ENCODE measurements at places on chromosomes 3 and 15.

DNA sequence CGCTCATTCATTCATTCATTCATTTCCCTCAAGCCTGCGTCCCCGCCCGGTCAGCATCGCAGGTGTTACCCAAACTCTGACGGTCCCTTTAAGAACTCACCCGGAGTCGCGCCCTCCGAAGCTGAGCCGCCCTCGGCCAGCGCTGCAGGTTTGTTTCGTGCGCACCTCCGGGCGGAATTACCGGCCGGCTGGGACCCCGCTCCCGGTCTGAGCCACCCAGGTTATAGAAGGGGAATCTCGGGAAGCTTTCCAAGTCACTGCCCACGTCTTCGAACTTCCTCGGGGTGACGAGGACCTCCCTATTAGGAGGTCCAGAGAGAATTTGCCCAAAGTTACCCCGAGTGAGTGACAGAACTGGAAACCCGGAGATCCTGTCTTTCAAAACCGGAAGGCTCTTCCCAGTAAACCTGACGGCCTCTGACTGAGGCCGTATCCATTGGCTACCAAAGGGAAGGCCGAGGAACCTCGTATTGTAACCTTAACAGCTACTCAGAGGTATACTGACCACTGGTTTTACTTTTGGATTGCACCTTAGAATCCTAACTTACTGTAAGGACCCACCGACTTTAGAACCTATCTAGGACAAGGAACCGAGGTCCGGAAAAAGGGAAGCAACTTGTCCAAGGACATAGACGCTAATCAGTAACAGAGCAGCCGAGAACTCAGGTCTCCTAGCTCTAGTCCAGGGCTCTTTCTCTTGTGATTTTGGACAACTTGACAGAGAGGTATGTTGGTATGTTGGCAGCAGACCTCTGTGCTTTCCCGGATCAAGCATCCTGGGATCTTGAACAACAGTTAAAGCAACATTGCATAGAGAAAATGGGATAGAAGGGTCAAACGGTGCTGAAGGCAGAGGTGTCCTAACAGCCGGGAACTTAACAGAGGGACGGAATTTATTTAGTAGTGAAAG, 788 bp upstream of the DLG1 start:
- DNase-seq = no peak

DNA sequence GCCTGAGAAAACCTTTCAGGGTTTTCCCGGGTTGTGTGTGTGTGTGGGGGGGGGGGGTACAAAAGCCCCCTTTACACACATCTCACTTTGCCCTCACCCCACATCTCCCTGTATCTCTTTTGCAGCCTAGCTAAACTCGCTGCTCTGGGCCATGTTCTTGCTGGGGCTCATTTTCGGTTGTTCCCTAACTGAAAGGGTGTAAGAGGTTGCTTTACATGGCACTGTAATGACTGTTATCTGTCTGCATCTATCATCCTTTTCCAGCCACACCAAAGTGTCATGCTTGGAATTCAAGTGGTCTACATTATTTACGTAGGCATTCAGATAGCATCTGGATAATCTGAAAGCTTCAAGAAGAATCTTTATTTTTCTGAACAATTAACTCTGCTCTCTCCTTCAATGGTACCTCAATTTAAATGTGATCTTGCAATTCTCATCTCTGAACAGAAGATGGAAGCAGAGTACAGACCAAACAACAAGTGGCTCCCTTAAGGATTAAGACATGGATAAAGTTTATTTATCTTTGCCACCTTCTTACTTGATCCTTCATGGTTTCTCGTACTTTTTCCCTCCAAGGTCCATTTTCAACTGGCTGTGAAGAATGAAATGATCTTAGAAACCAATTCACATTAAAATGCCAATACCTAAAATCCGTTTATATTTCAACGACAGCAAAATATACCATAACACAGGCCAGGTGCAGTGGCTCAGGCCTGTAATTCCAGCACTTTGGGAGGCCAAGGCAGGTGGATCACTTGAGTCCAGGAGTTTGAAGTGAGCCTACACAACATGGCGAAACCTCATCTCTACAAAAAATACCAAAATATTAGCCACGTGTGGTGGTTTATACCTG, 34.9 kb downstream of the DCLK3 start:
- DNase-seq = no peak

GRCh38 chr15:67140078-67140833, 74.9 kb downstream of the SMAD3 start:
- no peak for DNase-seq

- DNase-seq = no peak
Measured at GRCh38 chr15:68335251-68335650, 57.7 kb downstream of the FEM1B start.

DNA sequence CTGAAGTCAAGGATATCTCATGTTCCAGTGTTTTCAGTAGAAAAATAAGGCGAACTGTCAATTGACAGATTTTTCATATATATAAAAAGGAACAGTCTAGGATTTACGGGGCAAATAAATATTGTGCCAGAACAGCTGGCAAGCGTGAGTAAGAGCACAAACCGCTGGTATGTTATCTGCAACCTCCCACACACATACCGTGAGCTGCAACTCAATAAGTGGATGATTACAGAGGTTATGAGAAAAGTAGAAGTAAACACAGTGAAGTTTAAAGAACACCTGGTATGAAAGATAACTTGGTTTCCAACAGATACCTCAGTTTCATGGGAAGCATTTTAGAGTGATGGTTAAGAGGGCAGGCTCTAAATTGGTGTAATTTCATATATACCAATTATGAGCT, 733.4 kb downstream of the TUSC7 start:
- DNase-seq = no peak

GRCh38 chr15:80204231-80204630, 47.8 kb downstream of the CTXND1 start:
- no peak for DNase-seq

- DNase-seq = no peak
Measured at GRCh38 chr15:80945605-80946004, 44.0 kb downstream of the MESD start.

GRCh38 chr3:53978386-53978785, 86.7 kb upstream of the SELENOK start:
- DNase-seq = no peak

GRCh38 chr3:10238345-10239183, 9.7 kb upstream of the TATDN2 start:
- no peak for DNase-seq

DNA sequence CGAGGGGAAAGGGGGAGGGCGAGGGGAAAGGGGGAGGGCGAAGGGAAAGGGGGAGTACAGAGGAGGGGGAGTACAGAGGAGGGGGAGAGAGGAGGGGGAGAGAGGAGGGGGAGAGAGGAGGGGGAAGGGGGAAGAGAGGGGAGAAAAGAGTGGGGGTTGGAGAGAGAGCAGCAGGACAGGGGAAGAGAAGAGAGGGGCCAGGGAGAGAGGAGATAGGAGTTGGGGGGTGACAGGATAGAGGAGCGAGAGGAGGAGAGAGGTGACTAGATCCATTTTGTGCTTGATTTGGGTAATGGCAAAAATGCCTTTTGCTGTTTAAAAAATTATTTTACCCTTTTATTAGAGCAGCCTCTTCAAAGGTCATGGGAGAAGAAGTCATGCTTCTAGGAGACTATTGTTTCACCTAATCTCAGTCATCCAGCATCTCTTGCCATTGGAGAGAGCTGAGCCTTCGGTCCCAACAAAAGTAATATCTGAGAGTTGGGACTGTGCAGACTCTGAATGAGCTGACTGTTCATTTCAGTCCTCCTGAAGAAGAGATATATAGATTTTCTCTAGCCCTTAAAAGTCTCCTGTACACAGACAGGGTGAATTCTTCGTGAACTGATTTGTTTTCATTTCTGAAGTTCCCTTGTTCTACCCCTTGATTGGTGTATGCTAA, 15.1 kb upstream of the TOP2B start:
- DNase-seq = no peak

- DNase-seq = no peak
Measured at GRCh38 chr15:77506311-77507142, 85.8 kb downstream of the HMG20A start.

DNA sequence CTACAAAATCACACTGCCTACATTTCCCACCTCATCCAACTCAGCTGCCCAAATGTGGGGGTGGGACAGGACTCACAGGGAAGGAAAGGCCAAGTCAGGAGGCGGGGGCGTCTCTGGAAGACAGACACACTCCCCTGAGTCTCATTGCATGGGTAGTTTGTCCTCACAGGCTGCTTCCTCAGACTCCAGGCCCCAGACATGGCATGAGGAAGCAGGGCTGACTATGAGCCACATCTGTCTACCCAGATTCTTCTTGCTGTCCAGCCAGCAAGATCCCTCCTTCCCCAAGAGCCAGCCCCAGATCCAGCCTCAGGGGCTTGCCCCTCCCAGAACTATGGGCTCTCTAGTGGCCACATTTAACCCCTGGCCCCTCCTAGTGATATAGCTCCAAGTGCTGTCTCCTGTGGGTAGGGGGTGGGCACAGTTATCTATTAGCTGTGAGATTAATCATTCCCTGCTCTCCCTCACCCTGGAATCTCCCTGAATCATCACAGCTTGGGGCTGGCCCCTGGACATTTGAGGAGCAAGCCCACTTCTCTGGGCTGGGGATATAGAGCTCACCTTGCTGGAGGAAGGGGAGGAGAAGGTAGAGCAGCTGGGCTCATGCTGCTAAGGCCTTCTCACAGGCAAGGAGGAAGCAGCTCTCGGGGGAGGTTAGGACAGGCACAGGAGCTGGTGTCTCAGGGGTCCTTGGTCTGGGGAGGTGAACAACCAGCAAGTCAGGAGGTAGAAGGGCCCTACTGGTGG, 2.1 kb upstream of the CCDC33 start:
- DNase-seq = no peak

DNA sequence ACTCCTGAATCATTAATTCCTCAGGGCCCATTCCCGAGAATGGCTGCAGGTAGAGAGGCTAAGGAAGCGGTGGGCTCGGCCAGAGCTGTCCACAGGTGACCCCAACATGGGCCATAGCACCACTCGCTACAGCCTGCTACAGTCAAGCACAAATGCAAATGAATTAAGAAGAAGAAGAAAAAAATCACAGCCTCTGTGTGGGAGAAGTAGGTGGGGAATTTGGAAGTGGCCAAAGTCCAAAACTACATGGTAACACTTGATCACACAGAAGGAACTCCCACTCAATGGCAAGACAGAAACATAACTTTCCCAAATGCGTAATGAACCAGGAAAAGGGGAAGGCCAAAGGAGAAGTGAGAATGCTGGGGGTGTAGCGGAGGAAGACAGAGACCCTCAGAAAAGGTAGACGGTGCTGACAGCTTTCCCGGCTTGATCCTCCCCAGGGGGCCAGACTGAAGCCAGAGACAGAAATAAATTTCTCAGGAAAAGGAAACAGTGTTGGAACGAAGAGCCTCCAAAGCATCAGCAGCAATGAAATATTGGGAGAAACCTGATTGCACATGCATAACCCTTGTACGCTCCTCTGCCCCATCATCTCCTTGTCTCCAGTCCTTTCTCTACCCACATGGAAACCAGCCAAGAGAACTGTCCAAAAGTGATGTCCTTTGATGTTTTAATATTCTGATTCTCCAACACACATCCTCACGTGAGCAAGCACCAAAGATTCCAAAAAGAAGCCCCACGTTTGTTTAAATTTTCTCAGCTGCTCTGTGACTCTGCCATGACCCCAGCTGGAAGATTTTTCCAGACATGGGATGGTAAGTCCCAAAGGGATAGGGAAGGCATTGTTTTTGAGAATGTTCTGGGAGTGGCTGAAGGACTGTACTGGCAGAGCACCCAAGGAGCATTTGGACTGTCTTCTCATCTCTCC, 107.6 kb downstream of the OXNAD1 start:
- DNase-seq = no peak

- DNase-seq = no peak
Measured at GRCh38 chr3:130741946-130742610, 4.6 kb downstream of the PIK3R4 start.

GRCh38 chr15:61530769-61531168, 301.7 kb upstream of the RORA start:
- DNase-seq = no peak

- no peak for DNase-seq
Measured at GRCh38 chr15:78239811-78240210, 5.4 kb upstream of the ACSBG1 start.

DNA sequence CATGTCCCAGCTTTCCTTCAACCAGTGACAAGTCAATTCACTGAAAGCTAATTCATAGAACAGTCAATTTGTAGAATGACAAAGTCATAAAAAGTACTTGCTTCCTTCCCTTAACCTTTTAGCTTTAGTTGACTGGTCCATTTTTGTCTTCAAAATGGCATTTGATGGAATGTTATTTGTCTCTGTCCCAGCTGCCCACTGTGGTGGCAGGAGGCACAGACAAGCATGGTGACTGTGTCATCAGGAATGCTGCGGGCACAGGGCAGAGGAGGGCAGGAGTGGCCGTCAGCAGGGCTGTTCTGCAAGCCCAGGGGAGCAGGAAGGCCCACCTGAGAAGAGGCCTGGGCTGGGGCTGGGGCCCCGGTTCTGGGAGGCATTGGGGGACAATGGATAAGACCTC, 10.0 kb downstream of the IQSEC1 start:
- DNase-seq = no peak

DNA sequence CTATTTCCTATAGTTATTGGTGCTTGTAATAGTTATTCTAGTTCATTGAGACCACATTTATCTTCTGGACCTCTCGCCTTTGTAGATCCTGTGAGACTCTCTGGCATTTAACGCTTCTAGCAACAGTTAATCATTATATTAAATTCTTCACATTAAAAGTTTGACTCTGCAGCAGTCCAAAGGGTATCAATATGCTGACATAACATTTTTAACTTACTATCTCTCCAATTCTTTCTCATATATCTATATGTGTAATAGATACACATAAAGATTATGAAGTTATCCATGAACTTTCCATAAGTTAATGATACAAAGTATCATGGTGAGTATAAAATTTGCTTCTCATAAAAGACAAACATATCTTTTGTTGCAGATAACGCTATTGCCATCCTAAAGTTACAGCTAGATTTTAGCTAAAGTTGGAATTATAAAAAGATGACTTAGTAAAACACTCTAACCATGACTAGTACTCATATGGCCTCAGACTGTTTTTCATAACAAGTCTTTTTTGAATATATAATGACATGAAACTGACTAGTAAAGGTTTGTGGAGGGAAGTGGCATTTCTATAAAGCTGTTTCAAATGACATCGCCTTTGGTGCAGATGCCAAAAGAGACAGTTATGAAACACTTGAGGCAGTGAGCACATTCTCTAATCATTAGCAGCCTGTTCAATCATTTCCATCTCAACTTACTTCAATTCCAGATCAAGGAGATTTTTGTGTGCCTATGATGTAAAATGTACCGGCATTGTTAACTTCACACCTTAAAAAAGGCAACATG, 379.3 kb upstream of the CBLB start:
- DNase-seq = no peak
